ENCODE measurements at places on chromosomes 13 and 19. TPM values are rescaled to one million over a fixed set of nuclear protein-coding genes. Genes with fewer than 3 reads are reported as not detected.

Gene CYP2A13
- polyA plus RNA-seq: not detected

DNA sequence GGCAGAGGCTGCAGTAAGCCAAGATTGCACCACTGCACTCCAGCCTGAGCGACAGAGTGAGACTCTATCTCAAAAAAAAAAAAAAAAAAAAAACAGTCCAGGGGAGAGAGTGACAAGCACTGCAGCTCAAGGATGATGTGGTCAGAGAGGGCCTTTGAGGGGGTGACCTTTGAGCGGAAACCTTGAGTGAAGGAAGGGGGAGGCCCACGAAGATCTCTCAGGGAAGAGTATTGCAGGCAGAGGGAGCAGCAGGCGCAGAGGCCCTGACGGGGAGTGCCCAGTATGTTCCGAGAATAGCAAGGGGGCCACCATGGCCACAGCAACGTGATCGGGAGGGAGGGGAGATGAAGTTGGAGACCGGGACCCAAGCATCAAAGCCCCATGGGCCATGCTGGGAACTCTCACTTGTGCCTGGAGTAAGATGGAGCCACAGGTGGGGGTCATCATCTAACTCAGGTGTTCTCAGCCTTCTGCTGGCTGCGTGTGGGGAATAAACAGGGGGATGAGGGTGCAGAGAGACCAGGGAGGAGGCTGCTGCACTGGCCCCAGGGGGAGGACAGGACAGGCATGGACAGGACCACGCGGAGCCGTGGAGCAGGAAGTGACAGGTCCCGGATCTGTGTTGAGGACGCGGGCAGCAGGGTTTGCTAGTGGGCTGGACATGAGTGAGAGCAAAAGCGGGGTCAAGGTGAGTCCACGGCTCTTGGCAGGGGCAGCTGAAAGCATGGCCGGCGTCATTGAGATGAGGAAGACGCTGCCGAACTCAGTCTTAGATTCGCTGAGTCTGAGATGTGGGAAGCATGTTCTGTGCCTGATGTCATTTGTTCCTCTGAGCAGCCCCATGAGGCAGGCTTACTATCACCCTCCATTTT is 60.4 kb downstream of the DPF1 start:
- DNase-seq: no peak
- no peaks in the 10 kb centered on the region for H3K4me1 ChIP-seq
- no peak overlapping the region for H3K4me3 ChIP-seq
- H3K27me3 ChIP-seq: no peaks in the 10 kb centered on the region

DNA sequence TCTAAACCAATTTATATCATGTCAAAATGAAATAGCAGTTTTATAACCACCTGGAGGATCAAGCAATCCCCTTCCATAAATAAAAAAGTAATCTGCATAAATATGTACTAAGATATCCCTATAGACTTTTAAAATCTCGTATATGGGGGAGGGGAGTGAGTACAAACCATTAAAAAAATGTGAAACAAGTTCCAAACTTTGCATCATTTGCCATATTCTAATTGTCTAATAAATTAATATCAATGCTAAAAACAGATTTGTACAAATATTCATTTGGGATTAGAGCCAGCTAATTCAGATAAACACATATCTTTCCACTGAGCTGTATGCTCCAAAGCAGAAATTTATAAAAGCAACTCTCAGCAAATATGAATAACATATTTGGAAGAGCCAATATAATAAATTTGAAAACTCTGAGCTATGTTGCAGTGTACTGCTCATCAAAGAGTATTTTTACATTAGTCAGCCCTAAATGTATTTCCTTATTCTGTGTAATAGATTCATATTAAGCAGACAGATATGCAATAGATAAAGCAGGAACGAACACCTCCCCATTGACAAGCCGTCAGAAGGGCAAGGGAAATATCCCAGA is 970.2 kb downstream of the EFNB2 start:
- no peak for DNase-seq
- H3K4me1 ChIP-seq: no peaks in the 10 kb centered on the region
- no peak overlapping the region for H3K27ac ChIP-seq
- H3K4me3 ChIP-seq: no peak overlapping the region
- H3K27me3 ChIP-seq: no peaks in the 10 kb centered on the region

GRCh38 chr19:40433391-40434216 is 7.8 kb upstream of the SERTAD1 start:
- H3K27ac ChIP-seq: peak overlapping the region; percentile 96
- no peaks in the 10 kb centered on the region for H3K36me3 ChIP-seq
- DNase-seq: peak; percentile 94
- peak overlapping the region; percentile 5 for H3K4me3 ChIP-seq

- no peaks in the 10 kb centered on the region for H3K27me3 ChIP-seq
- no peaks in the 10 kb centered on the region for H3K4me1 ChIP-seq
- H3K4me3 ChIP-seq: no peak overlapping the region
- H3K36me3 ChIP-seq: no peaks in the 10 kb centered on the region
- no peak overlapping the region for H3K27ac ChIP-seq
These were observed 13.0 kb upstream of the SPATA13 start for GRCh38 chr13:24147570-24147963.

GRCh38 chr19:31100981-31101380 is 248.3 kb downstream of the TSHZ3 start:
- H3K27me3 ChIP-seq: peaks cover 5% of the 10 kb centered on the region
- no peak for DNase-seq
- no peaks in the 10 kb centered on the region for H3K4me1 ChIP-seq
- no peaks in the 10 kb centered on the region for H3K36me3 ChIP-seq
- no peak overlapping the region for H3K4me3 ChIP-seq

GRCh38 chr19:35154525-35155406 is at the start of gene FXYD5:
Gene FXYD5 (plus strand): TSS chr19:35154735. CDS start chr19:35155551, 816 bp downstream.
- H3K4me3 ChIP-seq: peak within 1 kb of the TSS; percentile 75
- H3K4me1 ChIP-seq: peaks cover 7% of the 10 kb centered on the region
- H3K36me3 ChIP-seq: peaks cover 31% of the 10 kb centered on the region
- peak; percentile 85 for DNase-seq
- peak within 1 kb of the TSS; percentile 77 for H3K27ac ChIP-seq

DNA sequence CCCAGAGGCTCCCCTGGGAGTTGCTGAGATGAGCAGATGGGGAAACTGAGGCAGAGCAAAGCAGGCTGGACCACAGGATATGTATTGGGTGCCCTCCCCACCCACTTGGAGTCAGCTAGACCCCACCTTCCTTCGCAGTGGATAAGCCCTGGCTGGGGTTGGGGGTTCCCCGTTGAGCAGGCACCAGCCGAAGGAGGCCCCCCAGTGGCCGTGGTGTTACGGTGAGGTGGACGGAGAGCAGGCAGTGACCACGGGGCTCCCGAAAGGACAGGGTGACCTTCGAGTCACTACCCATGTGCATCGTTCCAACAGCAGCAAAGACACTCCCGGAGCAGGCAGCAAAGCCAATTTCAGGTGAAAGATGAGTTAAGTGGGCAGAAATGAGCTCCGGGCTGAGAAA is 62.4 kb upstream of the ADGRE5 start:
- H3K4me3 ChIP-seq: no peak overlapping the region
- H3K4me1 ChIP-seq: no peaks in the 10 kb centered on the region
- DNase-seq: peak; percentile 63
- H3K27ac ChIP-seq: no peak overlapping the region

- H3K4me3 ChIP-seq: no peak overlapping the region
- no peak for DNase-seq
- H3K27me3 ChIP-seq: no peaks in the 10 kb centered on the region
- no peak overlapping the region for H3K27ac ChIP-seq
- peaks cover 11% of the 10 kb centered on the region for H3K4me1 ChIP-seq
These were observed 5.3 kb downstream of the ZNF557 start for GRCh38 chr19:7074705-7075282.

- no peaks in the 10 kb centered on the region for H3K27me3 ChIP-seq
- no peaks in the 10 kb centered on the region for H3K36me3 ChIP-seq
- H3K27ac ChIP-seq: no peak overlapping the region
- no peak for DNase-seq
- no peak overlapping the region for H3K4me3 ChIP-seq
These were observed 70.2 kb downstream of the KLF5 start for GRCh38 chr13:73129023-73129422.

GRCh38 chr13:36512771-36513170 is 80.5 kb downstream of the CCNA1 start:
- DNase-seq: no peak
- H3K4me1 ChIP-seq: no peaks in the 10 kb centered on the region
- no peak overlapping the region for H3K4me3 ChIP-seq
- no peaks in the 10 kb centered on the region for H3K36me3 ChIP-seq
- no peaks in the 10 kb centered on the region for H3K27me3 ChIP-seq

- H3K27ac ChIP-seq: no peak overlapping the region
- H3K4me3 ChIP-seq: no peak overlapping the region
- no peaks in the 10 kb centered on the region for H3K36me3 ChIP-seq
- no peak for DNase-seq
- peaks cover 36% of the 10 kb centered on the region for H3K4me1 ChIP-seq
- no peaks in the 10 kb centered on the region for H3K27me3 ChIP-seq
These were observed 15.7 kb downstream of the FEM1A start for GRCh38 chr19:4807188-4807587.

- H3K4me3 ChIP-seq: peak overlapping the region; percentile 20
- no peak for DNase-seq
- no peaks in the 10 kb centered on the region for H3K27me3 ChIP-seq
- H3K36me3 ChIP-seq: no peaks in the 10 kb centered on the region
These were observed 6.3 kb upstream of the JUNB start for GRCh38 chr19:12784871-12785430.

- H3K27ac ChIP-seq: peak overlapping the region; percentile 47
- no peaks in the 10 kb centered on the region for H3K27me3 ChIP-seq
- H3K36me3 ChIP-seq: peaks cover 18% of the 10 kb centered on the region
These were observed 48.2 kb upstream of the GPI start for GRCh38 chr19:34316741-34317301.

DNA sequence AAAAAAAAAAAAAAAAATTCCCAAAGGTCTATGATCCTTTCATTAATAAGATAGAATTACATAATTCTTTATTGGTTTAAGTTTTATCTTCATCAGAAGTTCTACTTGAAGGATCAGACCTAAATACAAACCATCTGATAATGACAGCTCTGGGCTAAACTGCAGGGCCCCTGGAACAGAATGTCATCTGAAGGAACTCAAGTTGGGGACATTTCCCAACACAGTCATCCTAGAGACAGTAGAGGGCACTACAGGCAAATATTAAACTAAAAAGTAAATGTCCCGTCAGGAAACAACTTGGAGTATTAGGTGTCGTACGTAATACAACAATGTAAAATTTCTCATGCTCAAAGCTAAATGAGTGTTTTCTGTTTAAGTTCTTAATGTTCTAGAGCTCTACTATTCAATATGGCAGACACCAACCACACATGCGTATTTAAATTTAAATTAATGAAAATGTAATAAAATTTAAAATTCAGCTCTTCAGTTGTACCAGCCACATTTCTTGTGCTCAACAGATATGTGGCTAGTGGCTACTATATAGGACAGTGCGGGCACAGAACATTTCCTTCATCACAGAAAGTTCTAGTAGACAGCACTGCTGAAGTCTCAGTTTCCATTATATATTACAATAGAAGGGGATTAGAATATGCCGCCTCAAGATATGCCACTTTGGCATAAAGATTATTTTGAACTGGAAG is 21.8 kb upstream of the NAXD start:
- H3K36me3 ChIP-seq: no peaks in the 10 kb centered on the region
- no peaks in the 10 kb centered on the region for H3K27me3 ChIP-seq
- no peak overlapping the region for H3K27ac ChIP-seq
- no peak overlapping the region for H3K4me3 ChIP-seq

Gene KIR2DL3
- not detected for polyA plus RNA-seq

GRCh38 chr13:45590066-45590465 is 25.5 kb downstream of the ERICH6B start:
- no peak overlapping the region for H3K27ac ChIP-seq
- no peak for DNase-seq
- no peaks in the 10 kb centered on the region for H3K4me1 ChIP-seq
- H3K4me3 ChIP-seq: no peak overlapping the region
- H3K27me3 ChIP-seq: no peaks in the 10 kb centered on the region

DNA sequence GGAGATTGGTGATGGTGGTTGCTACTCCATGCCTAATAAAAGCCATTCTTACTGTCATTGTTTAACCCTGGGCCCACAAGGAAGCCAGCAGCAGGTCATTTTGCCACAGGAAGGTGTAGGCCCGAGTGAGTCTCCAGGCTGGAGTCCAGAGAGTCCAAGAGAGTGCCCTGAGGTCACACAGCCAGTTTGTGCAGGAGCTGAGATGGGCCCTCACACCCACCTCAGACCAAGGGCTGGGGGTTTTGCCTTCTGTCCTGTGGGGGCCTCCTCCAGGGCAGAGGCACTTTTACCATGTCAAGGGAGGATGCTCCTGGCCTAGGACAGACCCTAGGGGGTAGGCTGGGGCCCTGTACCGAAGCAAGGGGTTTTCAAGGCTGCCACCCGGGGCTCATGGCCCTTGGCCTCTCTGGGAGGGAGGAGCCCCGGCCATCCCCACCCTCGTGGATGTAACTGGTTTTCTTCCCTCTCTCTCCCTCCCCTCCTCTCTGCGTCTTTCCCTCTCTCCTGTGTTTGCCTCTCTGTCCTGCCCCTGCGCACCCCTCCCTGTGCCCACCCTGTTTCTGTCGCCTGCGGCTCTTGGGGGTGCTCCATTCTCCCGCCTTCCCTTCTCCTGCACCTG is 8.0 kb downstream of the CYTH2 start:
- H3K36me3 ChIP-seq: peaks cover 68% of the 10 kb centered on the region
- no peak overlapping the region for H3K4me3 ChIP-seq
- H3K27ac ChIP-seq: no peak overlapping the region
- no peaks in the 10 kb centered on the region for H3K27me3 ChIP-seq

DNA sequence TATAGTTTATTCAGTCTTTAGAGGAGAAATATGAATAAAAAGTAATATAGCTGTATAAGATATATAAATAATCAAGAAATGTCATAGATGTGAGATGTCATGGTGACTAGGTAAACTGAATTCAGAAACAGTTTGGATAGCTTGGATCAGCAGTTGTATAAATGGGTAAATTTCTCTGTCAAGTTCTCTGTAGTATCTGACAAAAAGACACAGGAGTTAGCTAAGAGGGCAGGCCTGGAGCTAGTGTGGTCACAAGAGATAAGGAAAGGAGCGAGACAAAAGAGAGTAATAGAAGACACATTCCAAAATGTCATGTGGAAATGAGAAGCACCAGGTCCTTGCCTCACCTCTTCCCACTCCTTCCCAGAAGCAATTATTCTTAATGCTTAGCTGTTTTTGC is 349.0 kb downstream of the LMO7 start:
- no peaks in the 10 kb centered on the region for H3K27me3 ChIP-seq
- no peak overlapping the region for H3K4me3 ChIP-seq
- no peak for DNase-seq
- no peaks in the 10 kb centered on the region for H3K36me3 ChIP-seq
- H3K27ac ChIP-seq: no peak overlapping the region

Gene PPP1R13L
- 102 TPM for polyA plus RNA-seq

Gene PALM3
- 0.06 TPM for polyA plus RNA-seq

GRCh38 chr19:14674764-14675163 is at the start of gene ADGRE3:
Gene ADGRE3 (minus strand): TSS chr19:14674844. CDS start chr19:14674770, 74 bp downstream.
- no peaks in the 10 kb centered on the region for H3K27me3 ChIP-seq
- H3K4me3 ChIP-seq: no peak within 1 kb of the TSS
- no peak within 1 kb of the TSS for H3K27ac ChIP-seq
- no peak for DNase-seq
- H3K36me3 ChIP-seq: no peaks in the 10 kb centered on the region

Gene LPAR2
- 0.46 TPM for polyA plus RNA-seq

DNA sequence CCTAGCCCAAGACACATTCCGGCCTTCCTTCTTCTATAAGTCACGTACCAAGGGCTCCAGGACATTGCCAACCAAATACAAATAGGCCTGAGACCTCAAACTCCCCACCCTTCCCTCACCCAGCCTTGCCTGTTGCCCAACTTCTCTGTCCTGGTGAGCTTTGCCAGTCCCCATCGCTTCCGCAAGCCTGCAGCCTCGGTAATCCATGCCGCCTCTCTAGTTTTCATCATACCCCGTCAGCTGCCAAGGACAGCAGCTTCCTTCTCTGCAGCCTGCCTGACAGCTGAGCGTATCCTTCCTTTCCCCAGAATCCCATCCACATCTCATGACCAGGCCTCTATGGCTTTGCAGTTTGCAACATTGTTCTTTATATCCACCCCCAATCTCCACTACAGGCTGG is 36.6 kb upstream of the POMP start:
- no peaks in the 10 kb centered on the region for H3K27me3 ChIP-seq
- peak overlapping the region; percentile 85 for H3K27ac ChIP-seq
- no peak overlapping the region for H3K4me3 ChIP-seq
